ENCODE measurements at places on chromosomes 16 and 17.
A peak's percentile ranks its signal among the peaks of the same experiment; 100 is the strongest.

DNA sequence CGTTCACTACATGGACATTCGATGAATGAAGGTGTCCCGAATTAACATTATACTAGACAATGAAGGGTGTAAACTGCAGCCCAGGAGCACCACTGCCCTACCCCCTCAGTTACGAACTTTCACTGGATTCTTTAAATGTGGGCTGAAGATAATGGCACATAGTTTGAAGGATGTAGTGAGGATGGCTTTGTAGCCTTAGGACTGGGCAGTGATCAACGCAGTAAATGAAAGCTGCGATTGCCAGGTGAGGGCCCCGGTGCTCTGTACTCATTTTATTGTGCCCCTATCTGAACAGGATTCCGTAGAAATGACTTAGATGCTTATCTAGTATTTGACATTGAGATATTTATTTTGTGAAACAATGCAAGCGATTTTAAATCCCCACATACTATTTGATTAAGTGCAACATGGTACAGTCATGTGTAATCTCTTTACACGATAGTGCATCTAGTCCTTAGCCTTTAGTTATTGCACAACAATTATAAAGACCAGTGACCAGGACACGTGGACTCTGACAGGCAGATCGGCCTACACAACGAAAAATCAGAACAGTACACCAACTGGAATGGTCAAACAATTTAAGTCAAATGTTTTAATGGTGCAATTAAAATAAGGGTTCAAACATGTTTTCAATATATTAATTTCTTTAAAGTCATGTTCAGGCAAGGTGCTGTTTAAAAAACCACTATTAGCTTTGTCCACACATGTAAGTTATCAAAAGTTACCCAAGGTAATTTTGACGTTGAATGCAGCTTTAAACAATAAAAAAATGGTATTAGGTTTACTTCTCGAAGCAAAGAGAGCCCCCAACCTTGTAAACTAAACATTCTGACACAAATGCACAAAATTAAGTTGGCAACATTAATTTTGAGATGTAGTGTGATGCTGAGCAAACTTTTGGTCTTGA is 17.4 kb upstream of the ERN1 start:
- no peak for DNase-seq

DNA sequence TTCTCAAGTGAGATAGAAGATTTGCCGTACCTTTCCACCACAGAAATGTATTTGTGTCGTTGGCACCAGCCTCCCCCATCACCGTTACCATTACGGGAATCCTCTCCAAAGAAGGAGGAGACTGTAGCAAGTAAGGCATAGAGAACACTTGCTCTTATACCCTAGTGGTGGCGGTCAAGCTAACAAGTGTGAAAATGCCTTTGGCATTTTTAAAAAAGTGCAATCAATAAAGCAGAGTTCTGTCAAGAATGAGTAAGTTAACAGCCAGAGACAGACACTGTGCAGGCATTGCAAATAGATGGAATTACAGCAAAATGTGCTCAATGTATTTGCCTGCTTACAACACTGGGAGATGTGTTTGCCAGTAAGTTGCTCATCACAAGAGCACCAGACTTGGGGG is 7.7 kb downstream of the MSL1 start:
- DNase-seq, result no peak

GRCh38 chr17:6706996-6707395 is 6.2 kb downstream of the SLC13A5 start:
- no peak for DNase-seq

DNA sequence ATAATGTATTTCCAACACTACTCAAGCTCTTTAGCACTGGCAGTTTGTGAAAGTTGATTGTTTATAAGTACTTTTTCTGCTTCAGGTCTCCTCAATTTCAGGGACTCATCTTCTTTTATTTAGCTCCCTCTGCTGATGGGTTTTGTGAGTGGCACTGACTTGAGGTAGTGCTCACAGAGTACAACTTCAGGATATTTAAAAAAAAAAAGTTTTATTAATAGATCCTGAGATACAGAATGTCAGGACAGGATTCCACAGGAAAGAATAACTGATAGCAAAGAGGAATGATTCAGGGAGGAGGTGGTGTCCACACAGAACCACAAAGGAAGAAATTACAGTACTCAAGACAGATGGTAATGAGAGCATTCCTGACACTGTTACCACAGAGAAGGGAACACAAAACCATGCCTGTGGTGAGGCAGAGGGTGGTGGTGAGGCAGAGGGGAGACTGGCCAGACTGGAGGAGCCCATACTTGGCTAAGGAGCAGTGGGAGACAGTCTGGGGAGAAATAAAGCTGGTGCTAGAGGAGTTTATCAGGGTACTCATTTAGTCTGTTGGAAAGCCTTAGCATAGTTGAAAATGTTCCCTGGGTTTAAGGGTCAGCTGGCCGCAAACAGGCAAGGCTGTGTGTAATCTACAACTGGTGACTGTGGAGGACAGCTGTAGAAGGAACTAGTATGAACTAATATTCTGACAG is 63.7 kb downstream of the SPAG9 start:
- peak; percentile 69 for DNase-seq

DNA sequence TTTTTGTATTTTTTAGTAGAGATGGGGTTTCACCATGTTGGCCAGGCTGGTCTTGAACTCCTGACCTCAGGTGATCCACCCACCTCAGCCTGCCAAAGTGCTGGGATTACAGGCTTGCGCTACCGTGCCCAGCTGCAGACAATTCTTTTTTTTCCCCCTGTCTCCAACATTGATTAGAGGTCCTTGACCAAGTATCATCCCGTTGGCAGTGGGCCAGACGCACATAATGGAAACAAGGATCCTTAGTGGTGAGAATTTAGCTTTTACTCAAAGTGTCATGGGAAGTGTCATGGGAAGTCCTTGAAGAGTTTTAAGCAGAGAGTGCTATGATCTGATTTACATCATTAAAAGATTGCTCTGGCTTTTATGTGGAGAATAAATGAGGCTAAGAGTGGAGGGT is 2.1 kb upstream of the FBXO47 start:
- no peak for DNase-seq

DNA sequence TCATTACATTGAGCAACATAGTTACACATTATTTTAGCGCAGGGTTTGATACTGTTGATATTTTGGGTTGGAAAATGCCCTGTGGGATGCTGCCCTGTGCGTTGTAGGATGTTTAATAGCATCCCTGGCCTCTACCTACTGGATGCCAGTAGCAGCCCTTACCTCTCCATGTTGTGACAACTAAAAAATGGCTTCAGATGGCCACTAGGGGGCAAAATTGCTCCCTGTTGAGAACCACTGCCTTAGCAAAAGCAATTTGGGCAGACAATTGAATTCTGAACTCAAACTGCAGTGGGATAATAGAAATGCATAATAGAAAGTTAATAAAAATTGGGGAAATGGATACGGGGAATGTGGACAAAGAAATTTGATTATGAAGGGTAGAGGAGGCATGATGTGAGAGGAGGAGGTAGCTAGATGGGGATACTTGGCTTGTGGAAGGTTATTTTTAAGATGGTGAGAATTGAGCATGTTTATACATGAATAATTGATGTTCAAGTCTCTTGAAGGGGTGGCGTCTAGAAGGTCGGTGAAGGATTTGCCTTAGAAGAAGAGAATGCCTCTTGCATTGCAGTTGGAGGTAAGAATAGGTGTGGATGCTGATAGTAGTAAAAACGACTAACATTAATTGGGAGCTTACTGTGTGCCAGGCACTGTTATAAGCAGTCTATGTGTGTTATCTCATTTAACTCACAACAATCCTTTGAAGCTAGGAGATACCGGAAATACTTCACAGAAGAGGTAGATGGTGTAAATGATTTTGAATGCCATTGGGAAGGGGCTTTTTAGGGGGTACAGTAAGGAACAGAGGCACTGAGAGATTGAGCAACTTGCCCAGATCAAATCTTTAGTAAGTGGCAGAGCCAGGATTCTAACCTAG is 19.0 kb downstream of the HEATR9 start:
- peak; percentile 28 for DNase-seq

- DNase-seq, result no peak
These were observed 20.4 kb downstream of the CDR2 start for GRCh38 chr16:22353933-22354541.

- no peak for DNase-seq
These were observed 110.6 kb upstream of the RBBP6 start for GRCh38 chr16:24428756-24429155.

DNA sequence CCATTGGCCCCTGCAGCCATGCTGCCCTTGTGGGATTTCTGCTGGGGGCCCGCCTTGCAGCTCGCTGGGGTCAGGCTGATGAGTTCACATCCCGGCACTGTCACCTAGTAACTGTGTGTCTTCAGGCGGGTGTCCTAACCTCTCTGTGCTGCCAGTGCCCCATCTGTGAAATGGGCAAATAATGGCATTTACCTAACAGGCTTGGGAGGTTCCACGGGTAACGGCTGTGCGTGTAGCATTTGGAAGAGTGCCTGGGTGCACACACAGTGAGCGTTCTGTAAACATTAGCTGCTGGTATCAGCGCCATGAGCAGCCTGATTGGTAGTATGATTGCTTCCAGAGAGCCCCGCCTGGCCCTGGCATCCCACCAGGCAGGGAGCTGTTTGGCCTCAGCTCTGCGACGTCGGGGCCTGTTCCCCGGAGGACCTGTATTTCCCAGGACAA is 167.3 kb upstream of the GSE1 start:
- no peak for DNase-seq

GRCh38 chr16:730666-731509 is 4.0 kb downstream of the HAGHL start:
- no peak for DNase-seq

GRCh38 chr16:22659933-22660332 is 149.2 kb downstream of the NPIPB5 start:
- no peak for DNase-seq

- no peak for DNase-seq
These were observed 14.3 kb downstream of the ZNF213 start for GRCh38 chr16:3149193-3149530.

DNA sequence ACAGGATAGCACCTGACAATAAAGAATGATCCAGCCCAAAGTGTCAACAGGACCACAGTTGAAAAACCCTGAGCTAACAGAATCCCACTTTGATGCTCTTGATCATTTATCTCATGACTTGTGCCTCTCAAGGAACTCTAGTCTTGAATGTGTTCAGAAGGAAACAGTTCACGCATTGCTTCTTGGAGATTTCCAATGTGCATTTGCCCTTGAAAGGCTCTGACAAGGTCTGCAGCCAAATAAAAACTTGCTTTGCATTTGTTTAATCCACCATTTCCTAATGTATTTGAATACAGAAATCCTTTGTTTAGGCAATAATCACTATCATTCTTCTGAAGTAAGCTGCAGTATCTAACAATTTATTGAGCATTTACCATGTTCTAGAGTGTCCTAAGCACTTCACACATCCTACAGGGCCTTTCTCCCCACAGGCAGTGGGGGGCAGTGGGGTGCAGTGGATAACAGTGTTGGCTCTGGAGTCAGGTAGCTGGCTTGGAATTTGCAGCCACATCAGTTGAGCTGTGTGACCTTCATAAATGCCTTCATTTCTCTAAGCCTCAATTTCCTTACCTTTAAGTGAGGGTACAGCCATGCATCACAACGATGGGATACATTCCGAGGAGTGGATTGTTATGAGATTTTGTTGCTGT is 239.7 kb downstream of the XYLT1 start:
- no peak for DNase-seq

DNA sequence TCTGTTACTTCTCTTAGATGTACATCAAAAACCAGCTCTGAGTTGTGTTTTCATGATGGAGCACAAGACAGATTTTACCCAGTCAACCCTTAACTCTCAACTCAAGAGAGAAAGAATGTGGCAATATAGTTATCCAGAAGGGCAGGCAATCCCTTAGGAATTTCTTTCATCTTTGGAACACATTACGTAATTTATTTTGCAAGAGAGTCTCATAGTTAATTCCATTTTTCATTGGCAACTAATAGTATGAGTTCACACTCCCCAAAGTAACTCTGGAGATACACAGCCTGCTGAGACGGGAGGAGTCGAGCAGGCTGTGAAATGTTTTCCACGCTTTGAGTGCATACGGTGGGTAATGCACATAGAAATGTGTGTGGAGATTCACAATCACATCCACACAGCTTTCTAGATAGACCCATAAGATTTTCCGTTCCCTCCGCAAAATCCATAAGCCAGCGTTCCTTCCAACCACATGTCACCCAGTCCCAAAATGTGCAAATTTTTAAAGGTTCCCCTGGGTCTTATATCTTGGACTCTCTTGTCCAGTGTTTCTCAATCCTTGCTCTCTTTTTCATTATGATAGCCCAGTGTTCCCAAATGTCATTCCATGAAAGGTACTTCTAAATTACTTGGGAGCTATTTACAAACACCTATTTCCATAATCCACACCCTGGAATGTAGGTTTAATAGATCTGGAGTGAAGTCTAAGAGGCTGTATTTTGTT is 8.4 kb upstream of the CDRT4 start:
- DNase-seq, result no peak

DNA sequence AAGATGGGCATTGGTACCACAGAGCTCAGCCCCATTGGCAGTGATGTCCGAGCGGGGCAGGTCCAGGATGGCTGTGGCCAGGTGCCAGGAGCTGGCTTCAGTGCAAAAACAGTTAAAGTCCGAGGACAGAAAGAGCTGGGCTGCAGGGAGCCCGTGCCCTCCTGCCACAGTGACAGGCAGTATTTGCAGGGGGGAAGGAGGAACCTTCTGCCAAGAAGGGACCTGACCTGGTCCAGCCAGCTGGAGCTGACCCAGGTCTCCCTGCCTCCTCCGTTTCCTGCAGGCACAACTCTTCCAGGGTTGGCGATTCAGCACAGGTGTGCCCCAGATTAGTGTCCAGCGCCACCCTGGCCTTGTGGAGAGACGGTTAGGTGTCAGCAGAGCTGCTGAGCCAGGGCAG is 199.0 kb downstream of the ENGASE start:
- no peak for DNase-seq

- no peak for DNase-seq
These were observed 50.1 kb downstream of the PRMT7 start for GRCh38 chr16:68360956-68361355.

- DNase-seq, result no peak
These were observed 42.6 kb downstream of the SIAH1 start for GRCh38 chr16:48342591-48342990.

GRCh38 chr16:26365161-26365940 is 673.6 kb downstream of the HS3ST4 start:
- no peak for DNase-seq

GRCh38 chr17:77200711-77201110 is 59.9 kb downstream of the SEC14L1 start:
- no peak for DNase-seq

GRCh38 chr17:75321506-75321905 is 32.3 kb upstream of the SLC25A19 start:
- DNase-seq, result no peak

- no peak for DNase-seq
These were observed 15.8 kb downstream of the RAI1 start for GRCh38 chr17:17696882-17697633.
